Breast epithelium (tissue), 4 donors: ENCODE measurements at places on chromosomes 3 and 15. TPM values are rescaled to one million over a fixed set of nuclear protein-coding genes. Genes with fewer than 3 reads are reported as not detected.

- H3K36me3 ChIP-seq = no peaks in the 10 kb centered on the region
- H3K27ac ChIP-seq = no peak overlapping the region
- DNase-seq = no peak
- H3K4me1 ChIP-seq = no peaks in the 10 kb centered on the region
- H3K4me3 ChIP-seq = no peak overlapping the region
These were observed 96.7 kb upstream of the PTPRG start for GRCh38 chr3:61464518-61465140.

DNA sequence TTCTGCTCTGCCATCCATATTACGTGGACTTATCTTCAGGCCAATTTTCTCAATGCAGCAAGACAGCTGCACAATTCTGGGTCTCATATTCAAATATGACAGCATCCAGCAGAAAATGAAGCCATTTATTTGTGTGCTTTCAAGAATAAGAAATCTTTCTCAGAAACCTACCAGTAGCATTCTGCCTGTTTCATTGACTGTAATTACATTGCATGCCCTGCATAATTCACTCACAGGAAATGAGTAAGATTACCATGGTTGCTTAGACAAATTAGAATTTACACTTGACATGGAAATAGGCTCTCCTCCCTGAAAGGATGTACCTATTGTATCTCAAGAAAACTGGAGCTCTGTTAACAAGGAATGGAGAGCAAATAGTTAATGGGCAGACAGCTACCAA lies 346.6 kb upstream of the DCBLD2 start:
- no peaks in the 10 kb centered on the region for H3K4me1 ChIP-seq
- no peaks in the 10 kb centered on the region for H3K36me3 ChIP-seq
- DNase-seq = no peak
- H3K27ac ChIP-seq = no peak overlapping the region

Gene CLSTN2
- total RNA-seq = 15.5 TPM

- no peak overlapping the region for H3K4me3 ChIP-seq
- H3K27ac ChIP-seq = no peak overlapping the region
- H3K36me3 ChIP-seq = no peaks in the 10 kb centered on the region
These were observed 79.7 kb upstream of the PRR20G start for GRCh38 chr3:127367593-127367992.

GRCh38 chr3:55523471-55523870 lies 36.4 kb upstream of the WNT5A start:
- H3K36me3 ChIP-seq = no peaks in the 10 kb centered on the region
- DNase-seq = no peak
- no peaks in the 10 kb centered on the region for H3K27me3 ChIP-seq
- no peak overlapping the region for H3K27ac ChIP-seq
- H3K4me1 ChIP-seq = no peaks in the 10 kb centered on the region
- H3K4me3 ChIP-seq = no peak overlapping the region
